Fibroblast of the aortic adventitia (primary cell): ENCODE measurements at places on chromosomes 6 and 20.
A peak's percentile ranks its signal among the peaks of the same experiment; 100 is the strongest.

DNA sequence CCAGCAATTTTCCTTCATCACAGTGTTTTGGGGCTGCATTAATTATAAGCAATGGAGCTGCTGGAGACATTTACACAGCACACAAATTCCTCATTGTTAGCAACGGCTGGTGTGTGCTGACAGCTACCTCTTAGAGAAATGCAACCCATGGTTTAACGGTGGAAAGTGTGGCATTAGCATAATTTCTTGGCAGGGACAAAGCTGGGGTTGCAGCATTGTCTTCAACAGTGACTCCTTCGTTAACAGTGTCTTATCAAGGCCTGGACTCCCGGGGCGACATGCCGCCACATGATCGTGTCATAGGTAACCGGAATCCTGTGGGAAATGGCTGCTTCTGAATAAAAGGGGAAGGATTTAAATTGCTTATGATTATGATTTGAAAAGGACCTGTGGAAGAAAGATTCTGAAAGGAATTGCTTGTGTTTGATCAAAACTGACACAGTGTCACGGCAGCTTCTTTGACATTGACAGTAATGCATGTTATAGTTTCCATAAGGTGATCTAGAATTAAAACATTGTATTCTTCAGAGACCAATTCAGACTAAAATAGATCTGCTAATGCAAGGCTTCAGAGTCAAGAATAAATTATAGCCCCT is 128.0 kb downstream of the UST start:
- DNase-seq: peak; percentile 48

DNA sequence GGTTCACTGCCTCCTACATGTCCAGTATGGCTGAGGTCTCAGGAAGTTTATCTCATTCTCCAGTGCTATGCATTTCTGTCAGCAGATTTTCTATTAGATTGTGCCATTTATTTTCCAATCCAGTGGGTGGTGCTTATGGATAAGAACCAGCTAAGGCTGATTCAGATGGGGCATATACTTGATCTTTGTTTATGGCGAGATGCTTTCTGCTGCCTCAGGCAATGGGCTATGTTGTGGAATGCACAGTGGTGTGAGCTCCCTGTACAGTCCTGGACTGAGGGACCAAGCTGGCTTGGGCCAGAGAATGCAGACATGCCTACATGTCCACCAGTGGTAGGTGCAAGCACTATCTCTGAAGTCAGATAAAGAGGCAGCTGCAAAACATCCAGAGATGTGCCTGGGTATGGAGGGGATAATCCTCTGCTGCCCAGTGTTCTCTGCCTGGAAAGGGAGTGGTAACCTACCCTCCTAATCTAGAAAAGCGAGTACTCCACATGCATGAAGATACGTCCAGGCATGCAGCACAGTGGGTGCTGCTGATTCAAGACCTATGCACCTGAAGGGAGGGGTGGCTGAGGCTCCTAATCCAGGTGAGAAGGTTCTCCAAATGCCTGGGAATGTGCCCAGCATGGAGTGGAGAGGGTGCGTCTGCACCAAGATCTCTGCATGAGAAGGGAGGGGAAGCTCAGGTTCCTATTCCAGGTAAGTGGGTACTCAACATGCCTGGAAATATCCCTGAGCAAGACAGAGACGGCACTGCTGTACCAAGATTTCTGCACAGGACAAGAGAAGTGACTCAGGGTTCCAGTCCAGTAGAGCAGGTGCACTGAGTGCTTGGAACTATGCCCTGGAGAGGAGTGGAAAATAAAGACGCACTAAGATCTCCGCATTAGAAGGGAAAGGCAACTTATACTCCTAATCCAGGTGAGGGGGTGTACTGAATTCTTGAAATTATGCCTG is 9.4 kb downstream of the CST4 start:
- DNase-seq: no peak

GRCh38 chr6:71474942-71475341 is 186.3 kb downstream of the OGFRL1 start:
- DNase-seq: no peak

- DNase-seq: peak; percentile 51
Observed at GRCh38 chr6:116422238-116422637, 38.9 kb upstream of the CALHM6 start.

GRCh38 chr20:4973330-4974097 is 27.8 kb downstream of the SLC23A2 start:
- peak; percentile 82 for DNase-seq

DNA sequence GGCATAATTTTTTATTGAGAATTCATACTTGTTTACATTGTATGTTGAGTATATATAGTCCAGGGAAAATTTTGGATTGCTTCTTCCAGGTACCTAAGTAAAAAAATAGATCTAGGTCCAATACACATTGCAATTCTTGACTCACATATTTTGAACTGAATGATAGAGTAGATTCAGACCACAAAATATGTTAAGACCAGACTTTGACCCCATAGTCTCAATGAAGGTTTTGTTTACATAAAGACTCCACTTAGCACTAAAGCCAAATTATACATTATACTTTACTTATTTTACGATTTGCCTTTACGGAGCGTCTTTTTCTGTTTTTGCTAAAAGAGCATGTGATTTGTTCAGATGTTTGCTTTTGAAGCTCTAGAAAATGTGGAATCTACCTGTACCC is 144.1 kb upstream of the PTCHD4 start:
- no peak for DNase-seq

DNA sequence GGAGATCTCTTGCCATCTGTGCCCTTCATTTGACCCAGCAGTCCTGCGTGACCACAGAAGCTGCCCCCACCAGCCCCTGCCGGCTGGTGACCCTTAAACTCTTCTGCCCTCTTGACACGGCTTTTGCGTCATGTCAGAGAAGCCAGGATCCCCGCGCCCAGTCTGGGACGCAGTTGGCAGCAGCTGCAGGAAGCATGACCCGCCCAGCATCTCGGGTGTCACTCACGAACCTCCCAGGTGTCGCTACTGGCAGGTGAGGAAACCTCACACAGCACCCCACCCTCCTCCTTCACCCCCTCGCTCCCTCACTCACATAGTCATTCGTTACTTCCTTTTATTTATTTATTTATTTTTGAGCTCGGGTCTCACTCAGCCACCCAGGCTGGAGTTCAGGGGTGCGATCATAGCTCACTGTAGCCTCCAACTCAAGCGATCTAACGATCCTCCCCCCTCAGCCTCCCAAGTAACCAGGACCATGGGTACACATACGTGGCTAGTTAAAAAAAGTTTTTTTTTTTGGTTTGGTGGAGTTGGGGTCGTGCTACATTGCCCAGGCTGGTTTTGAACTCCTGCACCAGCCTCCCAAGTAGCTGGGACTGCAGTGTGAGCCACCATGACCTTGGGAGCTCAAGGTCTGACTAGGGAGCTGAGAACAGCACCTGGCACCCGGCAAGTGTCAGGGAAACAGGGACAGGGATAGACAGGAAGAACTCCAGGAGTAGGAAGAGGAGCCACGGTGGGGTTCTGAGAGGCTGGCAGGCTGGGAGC is 14.1 kb upstream of the SPDEF start:
- no peak for DNase-seq
